Testis (tissue), 5 donors: ENCODE measurements at places on chromosomes 4 and X. TPM values are rescaled to one million over a fixed set of nuclear protein-coding genes. Genes with fewer than 3 reads are reported as not detected.

The STK32B gene
- polyA plus RNA-seq = 29.7 TPM

The PF4V1 gene
- polyA plus RNA-seq = not detected

The TMA16 gene
- polyA plus RNA-seq = 33.2 TPM

The H2BW2 gene
- 5.5 TPM for polyA plus RNA-seq

The RADX gene
- 6.2 TPM for polyA plus RNA-seq

The CTAG1B gene
- 7.1 TPM for polyA plus RNA-seq

The SLITRK2 gene
- polyA plus RNA-seq = 0.75 TPM

The IL3RA gene
- 3.4 TPM for polyA plus RNA-seq

The EDA gene
- 3.0 TPM for polyA plus RNA-seq

The HAUS7 gene
- 18.0 TPM for polyA plus RNA-seq

The KCND1 gene
- 2.3 TPM for polyA plus RNA-seq

The RAP2C gene
- polyA plus RNA-seq = 16.9 TPM

The NDST4 gene
- 0.41 TPM for polyA plus RNA-seq

The HSFX3 gene
- 16.6 TPM for polyA plus RNA-seq

The IL1RAPL1 gene
- polyA plus RNA-seq = 0.13 TPM

The NLRP2B gene
- polyA plus RNA-seq = not detected
